ENCODE measurements at places on chromosomes 2 and 18.
A peak's percentile ranks its signal among the peaks of the same experiment; 100 is the strongest.

DNA sequence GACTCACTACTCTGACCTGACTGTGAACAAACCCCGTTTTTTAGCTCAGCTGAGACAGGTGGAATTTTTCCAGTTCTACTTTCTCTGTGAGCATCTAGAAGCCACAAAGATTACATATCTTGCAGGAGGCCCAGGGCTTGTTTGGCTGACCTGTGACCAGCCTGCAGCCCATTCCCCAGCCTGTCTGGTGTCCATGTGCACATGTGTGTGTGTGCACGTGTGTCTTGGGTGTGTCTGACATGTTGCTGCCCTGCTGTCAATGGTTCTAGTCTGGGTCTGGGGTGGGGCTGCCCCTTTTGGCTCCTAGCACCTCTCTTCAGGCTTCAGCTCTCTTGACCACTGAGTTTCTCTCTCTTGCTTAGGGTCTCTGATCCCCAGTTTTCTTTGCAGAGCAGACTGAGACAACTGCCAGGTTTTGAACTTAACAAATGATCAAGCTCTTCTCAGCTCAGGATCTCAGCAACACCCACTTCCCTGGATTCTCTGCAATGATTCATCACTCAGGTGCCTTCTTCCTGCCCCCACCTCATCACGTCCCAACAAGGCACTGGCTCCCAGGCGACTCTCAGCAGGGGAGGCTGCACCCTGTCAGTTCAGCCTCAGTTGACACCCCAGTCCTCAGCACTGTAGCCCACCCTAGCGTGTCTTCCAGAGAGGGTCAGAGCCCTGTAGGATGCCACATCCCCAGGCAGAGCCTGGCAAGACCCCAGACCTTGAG, 130.3 kb downstream of the CELF4 start:
- no peak for DNase-seq

DNA sequence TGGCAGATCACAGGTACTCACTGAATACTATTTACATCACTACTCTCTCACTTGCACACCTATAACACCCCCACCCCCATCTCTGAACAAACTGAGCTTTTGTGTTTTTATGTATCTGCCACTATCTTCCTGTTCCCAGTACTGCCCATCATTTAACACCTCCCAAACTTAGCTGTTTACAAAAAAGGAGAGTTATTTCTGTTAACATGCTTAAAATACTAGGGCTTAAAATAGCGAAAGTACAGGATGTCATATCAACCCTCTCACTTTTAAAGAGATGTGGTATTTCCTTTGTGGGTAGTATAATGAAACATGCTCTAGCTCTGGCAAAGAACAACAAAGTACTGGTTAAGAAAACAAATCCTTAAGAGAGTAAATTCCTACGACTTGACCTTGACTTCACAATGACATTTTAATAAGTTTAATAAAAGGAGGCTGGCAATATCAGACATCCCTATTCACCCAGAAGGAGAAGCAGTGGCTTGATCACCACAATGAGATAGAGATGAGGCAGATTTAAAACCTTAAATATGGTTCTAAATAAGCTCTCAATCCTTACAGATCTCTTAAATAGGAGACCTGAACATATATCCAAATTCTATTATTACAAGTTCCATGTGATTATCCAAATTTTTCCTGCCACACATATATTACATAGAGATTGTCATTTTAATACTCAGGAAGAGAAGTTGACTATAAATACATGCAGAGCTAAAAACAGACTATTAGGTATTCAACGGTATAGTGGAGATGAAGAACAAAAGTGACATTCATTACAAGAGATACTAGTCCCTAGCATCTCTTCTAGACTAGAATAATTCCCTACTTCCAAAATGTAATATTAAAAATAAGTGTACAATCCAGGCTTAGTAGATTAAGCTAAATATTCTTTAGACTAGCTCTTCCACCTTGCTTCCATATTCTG, 36.9 kb downstream of the TRAK2 start:
- DNase-seq, result no peak

- no peak for DNase-seq
Observed at GRCh38 chr2:235024191-235024860, 72.5 kb downstream of the SH3BP4 start.

DNA sequence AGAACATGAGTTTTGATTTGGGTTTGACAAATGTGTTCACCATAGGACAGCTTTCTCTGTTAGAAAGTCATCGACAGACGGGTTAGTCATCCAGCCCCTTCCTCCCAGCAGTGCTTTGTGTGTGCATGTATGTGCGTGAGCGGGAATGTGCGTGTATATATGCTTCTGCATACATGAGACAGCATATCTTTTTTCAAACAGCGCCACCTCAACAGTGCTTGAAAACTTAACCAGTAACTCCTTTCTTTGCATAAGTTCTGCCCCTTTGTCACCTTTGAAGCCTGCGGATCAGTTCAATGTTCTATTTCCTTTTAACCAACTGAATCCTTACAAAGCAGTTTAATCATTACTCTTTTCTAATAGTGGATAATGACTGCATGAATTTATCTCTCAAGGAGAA, 351.4 kb downstream of the LPIN1 start:
- no peak for DNase-seq

DNA sequence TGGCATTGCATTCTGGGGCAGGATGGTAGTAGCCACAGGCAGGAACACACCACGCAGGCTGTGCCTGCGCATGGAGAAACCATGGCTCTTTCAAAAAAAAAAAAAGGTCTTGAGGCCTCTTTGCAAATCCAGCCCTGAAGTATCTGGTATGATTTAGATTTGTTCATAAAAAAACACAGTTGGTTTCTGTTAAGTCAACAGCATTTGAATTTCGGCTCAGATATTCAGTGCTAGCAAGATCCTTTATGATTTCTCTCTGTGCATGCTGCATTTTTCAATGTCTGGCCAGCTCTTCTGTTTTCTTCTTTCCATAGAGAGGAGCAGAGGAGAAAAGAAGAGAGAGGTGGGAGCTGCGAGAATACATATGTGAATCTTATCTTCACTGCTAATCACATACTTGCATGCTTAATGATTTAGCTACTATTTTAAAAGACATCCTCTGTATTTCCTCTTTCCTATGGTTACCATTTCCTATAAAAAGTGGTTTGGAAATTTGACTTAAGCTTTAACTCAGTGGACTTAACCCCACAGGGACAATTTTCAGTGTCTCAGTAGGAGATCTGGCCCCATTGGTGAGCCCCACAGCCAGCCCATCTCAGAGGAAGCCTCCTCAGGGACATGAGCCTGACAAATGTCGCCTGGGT, 214.3 kb upstream of the APCDD1 start:
- no peak for DNase-seq

- DNase-seq, result no peak
Observed at GRCh38 chr2:197210430-197210829, 100.2 kb downstream of the ANKRD44 start.

GRCh38 chr18:42632801-42633200, 482.7 kb downstream of the RIT2 start:
- DNase-seq, result no peak

DNA sequence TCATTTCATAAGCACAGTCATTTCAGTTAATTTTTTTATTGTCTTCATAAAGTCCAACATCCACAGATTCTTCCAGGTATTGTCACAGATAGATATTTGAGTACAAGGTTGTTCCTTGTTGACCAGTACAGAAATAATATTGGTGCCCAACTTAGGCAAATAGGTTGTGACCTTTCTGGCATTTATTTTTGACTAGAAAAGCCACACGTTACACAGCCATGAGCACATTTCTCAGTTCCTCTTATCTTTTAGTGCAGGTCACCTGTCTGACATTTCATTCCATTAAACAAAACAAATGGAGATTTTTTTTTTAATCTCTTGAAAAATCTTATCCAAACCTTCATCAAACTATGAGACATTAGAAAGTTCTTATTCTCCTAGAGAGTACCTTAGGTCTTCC, 428.8 kb downstream of the ZNF521 start:
- DNase-seq, result no peak

GRCh38 chr18:71287268-71287667, 998.4 kb downstream of the SOCS6 start:
- no peak for DNase-seq

DNA sequence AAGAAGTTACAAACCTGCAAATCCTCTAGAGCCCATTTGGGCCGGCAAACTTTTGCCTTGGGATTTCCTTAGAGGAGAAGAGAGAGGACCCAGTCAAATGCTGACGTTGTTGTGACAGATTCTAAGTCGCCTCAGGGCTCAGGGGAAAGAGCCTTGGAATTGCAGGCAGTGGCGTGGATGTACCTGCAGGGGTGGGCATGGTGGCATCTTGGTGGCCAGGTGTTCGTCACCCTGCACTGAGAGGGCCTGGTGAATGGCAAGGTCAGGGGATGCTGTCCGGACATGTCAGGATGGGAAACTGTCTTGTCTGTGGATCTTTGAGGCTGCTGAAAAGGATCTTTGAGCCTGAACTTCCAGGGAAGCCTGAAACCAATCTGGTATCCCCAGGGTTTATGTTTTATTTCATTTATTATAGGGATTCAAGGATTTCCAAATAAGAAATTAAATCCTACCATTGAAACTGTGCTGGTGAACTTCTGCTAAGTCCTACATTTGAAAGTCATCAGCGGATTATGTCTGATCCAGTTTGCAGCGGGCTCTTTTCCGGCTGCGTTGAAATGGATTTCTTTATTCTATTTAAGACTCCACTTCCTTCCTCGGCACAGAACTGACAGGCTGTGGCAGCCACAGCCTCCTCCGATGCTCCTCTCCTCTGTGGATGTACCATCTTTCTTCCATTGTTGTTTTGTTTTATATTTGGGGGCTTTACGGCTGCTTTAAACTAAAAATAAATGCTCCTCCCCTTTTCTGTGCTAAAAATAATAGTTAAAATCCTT, 207.6 kb downstream of the AGAP1 start:
- no peak for DNase-seq

DNA sequence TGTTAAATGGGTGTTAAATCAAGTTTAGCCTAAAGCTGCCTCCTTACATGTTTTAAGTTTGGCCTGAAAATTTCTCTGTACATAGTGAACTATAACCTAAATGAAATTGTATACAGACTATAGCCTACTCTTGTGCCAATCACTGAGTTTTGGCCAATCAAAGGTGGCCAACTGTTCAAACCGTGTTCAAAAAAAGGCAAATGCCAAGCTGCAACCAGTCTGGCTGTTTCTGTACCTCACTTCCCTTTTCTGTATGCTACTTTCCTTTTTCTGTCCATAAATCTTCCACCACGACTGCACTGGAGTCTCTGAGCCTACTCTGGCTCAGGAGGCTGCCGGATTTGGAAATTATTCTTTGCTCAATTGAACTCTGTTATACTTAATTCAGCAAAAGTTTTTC, 121.0 kb downstream of the SPOPL start:
- DNase-seq, result no peak

- DNase-seq, result no peak
Observed at GRCh38 chr18:52337276-52337675, 2.7 kb upstream of the DCC start.

GRCh38 chr18:6885992-6886796, 156.7 kb downstream of the ARHGAP28 start:
- DNase-seq, result no peak

DNA sequence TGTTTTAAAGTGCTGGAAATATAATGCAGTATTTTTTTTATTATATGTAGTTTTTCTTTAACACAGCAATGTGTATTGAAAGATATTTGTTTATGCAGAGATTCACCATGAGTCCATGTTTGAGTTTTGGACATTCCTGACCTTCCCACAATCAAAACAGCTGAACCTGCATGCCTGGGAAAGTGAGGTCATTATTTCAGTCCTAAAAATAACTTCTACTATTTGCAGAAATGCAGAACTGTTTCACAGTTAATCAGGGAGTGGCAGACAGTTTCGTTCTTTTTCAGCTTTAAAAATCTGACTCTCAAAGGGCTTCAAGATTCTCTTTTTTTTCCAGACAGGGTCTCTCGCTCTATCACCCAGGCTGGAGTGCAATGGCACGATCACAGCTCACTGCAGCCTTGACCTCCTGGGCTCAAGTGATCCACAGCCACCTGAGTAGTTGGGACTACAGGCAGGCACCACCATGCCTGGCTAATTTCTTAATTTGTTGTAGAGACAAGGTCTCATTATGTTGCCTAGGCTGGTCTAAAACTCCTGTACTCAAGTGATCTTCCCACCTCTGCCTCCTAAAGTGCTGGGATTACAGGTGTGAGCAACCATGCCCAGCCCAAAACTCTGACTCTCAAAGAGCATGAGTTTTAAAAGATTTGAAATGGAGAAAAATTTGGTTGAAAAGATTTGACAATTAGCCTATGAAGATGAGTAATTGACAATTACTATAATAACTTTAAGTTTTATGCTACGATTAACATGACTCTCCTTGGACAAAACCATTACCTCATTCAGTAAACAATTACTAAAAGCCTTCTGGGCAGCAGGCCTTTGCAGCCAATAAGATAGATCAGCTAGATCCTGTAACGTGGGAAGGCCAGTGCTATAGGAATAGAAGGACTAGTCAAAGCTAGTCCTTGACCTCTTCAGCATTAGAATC, 5.0 kb upstream of the MYL12B start:
- no peak for DNase-seq

DNA sequence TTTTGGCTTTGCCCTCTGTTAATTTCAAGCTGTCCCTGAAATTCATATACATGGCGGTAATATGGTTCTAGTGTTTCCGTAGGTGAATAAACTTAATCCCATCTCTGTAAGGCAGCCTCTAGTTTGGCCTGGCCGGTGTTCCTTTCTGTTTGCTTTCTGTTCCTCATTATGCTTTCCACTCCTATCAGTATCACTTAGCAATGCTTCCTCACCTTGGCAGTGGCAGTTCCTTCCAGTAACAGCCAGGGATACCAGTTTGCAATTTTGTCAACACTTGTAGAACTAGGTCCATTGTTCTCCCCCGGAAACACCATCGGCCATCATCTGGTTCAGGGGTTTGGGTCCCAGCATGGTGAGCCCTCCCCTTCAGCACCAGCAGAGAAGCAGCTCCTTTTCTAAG, 18.2 kb upstream of the TNP1 start:
- no peak for DNase-seq

GRCh38 chr2:219689676-219690628, 62.5 kb downstream of the SLC4A3 start:
- DNase-seq, result peak; percentile 22

- no peak for DNase-seq
Observed at GRCh38 chr2:137525641-137526190, 438.6 kb upstream of the HNMT start.

GRCh38 chr2:240129311-240129710, 6.8 kb downstream of the COPS9 start:
- no peak for DNase-seq

- DNase-seq, result no peak
Observed at GRCh38 chr2:71282493-71282892, 49.1 kb upstream of the ZNF638 start.

DNA sequence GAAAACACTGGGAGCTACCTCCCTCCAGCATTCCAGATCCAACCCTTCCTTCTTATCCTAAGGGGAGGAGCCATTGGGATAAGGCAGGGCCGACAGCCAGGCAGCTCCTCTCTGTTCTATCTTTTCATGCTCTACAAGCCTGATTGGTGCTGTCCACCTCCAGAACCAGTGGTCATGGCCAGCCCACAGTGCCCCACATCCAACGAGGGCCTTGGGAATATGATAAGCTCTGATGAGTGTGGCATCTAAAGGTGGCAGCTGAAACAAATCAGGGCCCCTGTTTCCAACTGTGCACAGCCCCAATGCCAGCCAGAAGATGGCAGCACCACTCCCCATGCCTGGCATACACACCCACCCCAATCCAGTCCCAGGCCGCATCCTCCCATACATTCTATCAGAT, 329.3 kb downstream of the C1D start:
- DNase-seq, result no peak

Measured in CD4-positive, alpha-beta T cell treated with Interleukin-15 for 1 hour (primary cell).